ENCODE measurements at places on chromosomes 7 and 10. TPM values are rescaled to one million over a fixed set of nuclear protein-coding genes. Genes with fewer than 3 reads are reported as not detected.

DNA sequence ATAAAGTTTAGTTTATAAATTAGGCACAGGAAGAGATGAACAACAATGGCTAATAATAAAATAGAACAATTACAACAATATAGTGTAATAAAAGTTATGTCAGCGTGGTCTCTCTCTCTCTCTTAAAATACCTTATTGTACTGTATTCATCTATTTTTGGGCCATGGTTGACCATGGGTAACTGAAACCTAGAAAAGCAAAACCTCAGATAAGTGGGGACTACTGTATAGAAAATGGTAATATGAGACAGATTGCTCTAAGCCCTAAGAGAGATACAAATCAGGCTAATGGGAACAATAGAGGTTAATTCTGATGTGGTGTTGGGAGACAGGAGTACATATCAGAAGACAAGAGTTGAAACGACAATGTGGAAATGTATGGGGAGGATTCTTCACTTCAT, 86.2 kb downstream of the ZNF365 start:
- DNase-seq: no peak

DNA sequence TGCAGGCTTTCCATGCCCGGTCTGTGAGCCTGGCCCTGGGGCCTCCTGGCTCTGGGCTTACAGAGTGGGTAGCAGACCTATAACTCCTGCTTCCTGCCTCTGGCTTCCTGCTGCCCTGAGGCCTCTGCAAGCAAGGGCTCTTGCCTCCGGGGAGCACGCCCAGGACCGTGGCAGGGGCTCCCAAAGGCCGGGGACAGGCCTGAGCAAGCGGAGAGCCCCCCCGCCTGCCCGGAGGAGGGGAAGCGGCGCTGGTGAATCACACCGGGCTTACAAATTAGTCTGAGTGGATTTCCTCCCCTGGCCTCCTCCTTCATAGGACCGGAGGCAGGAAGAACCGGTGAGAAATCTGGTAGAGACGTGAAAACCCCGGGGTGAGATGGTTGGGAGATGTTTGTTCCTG, 1.5 kb upstream of the MYL10 start:
- no peak for DNase-seq

DNA sequence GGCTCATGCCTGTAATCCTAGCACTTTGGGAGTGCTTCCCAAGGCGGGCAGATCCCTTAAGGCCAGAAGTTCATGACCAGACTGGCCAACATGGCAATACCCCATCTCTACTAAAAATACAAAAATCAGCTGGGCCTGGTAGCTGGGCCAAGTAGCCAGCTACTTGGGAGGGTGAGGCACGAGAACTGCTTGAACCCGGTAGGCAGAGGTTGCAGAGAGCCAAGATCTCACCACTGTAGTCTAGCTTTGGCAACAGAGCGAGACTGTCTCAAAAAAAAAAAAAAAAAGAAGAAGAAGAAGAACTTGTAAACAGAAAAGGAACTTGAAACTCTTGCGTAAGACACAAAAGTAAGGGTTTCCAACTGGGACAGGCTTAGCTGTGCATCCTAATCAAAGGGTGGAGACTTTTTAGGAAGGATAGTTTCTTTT, 5.6 kb upstream of the IFIT2 start:
- DNase-seq: no peak

DNA sequence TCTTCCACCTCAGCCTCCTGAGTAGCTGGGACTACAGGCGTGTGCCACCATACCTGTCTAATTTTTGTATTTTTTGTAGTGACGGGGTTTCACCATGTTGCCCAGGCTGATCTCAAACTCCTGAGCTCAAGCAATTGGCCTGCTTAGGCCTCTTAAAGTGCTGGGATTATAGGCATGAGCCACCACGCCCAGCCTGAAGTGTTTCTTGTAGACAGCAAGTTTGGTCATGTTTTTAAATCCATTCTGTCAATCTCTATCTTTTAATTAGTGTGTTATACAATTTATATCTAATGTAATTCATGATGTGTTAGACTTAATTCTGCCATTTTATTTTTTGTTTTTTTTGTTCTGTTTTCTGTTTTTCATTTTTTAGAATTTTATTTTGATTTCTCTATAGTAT, 17.2 kb upstream of the MXI1 start:
- DNase-seq: no peak

DNA sequence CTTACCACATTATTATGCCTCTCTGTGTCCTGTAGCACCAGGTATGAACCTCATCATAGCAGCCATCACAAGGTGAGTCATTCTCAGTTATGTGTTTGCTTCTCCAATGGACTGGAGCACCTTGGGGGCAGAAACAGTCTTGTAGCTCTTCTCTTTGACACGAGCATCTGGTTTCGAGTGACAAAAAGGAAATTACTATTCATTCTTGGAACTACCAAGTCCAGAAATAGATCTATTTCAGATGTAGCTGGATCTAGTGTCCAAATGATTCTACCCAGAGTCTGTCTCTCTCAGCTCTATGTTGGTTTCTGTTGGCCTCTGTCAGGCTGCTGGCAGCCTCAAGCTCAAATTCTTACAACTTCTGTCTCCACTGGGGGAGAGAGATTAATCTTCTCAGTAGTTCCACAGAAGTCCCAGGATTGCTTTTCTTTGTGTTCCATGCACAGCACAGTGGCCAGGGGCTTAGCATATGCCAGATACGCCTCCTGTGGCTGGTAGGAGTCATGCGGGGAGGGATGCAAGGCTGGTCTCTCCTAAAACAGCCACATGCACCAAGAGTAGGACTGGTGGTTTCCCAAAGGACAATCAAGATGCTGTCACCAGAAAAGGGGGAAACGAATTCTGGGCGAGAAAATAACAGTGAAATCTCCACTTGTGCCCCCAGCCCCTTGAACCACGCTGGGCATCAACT, 37.2 kb upstream of the PAPSS2 start:
- DNase-seq: no peak

GRCh38 chr7:15459018-15459615, 102.7 kb downstream of the AGMO start:
- no peak for DNase-seq

DNA sequence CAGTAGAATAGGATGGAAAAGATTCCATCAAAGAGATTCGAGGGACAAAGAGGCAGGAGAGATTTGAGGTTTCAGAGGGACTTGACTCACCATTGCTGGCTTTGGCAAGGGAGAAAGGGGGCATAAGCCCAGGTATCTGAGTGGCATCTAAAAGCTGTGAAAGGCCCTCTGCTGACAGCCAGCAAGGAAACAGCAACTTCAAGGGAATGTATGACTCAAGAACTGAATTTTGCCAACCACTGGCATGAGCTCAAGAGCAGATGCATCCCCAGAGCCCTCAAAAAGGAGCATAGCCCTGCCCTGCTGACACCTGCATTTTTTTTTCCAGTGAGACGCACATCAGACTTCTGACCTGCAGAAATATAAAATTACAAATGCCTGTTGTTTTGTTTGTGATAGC, 19.6 kb upstream of the ADAM12 start:
- DNase-seq: no peak

DNA sequence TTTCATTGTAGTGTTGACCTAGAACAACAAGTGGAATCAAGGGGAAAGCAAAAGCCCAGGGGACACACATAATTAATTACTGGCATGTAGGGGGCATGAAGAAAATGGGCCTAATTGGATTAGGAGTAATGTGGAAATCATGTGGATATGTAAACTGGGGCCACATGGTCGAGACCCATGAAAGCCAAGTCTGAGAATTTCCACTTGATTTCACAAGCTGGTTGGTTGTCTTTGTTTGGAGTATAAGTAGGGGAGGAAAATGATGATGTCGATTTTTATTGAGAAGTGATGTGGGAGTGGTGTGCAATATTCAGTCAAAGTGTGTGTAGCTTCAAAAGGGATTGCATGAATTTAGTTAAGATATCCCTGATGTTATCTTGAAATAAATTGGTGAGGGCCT, 131.8 kb downstream of the LRRC4 start:
- DNase-seq: no peak

- no peak for DNase-seq
Measured at GRCh38 chr7:55117286-55117685, 98.5 kb downstream of the EGFR start.

DNA sequence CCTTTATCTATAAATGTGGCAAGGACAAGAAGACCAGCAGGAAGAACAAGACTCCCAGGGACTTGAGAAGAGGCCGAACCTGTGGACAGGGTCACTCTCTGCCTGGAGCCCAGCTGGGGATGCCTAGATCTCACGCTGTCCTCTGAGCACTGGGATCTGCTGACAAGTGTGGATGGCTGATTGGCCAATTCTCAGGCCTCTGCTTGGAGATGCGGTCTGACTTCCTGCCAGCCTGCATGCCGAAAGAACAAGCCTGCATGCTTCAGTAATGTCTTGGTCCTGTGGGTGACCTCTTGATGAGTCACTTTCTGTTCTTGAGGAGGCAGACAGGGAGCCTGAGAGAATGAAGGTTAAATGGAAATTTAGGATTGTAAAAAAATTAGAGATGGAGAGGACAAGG, 84.7 kb downstream of the TMEM178B start:
- no peak for DNase-seq

DNA sequence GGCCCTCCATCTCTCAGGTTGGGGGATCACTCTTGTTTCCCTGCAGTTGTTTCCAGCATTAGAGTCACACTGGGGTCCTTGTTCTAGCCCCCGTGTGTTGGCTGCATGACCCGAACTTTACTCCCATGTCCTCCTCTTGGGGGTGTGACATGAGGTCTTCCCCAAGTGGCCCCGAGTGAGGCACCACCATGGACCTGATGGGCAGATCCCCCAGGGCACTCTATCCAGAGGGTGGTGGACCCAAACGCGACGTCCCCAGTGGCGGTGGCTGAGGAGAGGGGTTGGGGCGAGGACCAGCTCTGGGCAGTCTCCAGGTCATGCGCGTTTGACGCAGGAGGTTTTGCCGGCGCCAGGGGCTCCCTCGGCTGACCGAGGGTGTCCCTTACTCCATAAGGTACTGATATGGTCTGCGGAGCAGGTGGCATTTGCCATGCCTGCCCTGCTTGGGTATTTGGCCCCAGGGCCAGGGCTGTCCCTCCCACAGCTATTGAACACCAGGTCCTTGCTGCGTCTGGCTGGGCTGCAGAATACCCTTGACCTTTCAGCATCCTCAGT, 131.9 kb downstream of the LHPP start:
- DNase-seq: no peak

- no peak for DNase-seq
Measured at GRCh38 chr7:43758822-43759683, 573 bp downstream of the BLVRA start.

- no peak for DNase-seq
Measured at GRCh38 chr7:112089551-112089950, 116.6 kb downstream of the DOCK4 start.

DNA sequence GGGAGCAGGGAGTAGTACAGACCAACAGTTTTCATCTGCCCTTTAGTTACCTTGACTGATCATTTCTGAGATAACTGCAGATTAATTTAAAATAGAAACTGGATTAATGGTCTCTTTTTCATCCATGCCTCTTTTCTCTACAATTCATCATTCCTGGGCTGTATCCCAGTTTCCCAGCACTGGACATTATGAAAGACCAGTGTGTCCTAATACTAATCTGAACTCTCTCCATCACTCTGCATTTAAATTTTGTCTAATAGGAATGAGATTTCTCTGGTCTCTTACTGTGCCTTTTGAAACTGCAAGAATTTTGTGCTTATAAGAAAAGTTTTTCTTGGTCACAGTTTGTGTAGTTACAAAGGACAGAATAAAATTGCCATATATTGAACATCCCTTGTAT, 12.7 kb downstream of the PLEKHA8 start:
- no peak for DNase-seq

DNA sequence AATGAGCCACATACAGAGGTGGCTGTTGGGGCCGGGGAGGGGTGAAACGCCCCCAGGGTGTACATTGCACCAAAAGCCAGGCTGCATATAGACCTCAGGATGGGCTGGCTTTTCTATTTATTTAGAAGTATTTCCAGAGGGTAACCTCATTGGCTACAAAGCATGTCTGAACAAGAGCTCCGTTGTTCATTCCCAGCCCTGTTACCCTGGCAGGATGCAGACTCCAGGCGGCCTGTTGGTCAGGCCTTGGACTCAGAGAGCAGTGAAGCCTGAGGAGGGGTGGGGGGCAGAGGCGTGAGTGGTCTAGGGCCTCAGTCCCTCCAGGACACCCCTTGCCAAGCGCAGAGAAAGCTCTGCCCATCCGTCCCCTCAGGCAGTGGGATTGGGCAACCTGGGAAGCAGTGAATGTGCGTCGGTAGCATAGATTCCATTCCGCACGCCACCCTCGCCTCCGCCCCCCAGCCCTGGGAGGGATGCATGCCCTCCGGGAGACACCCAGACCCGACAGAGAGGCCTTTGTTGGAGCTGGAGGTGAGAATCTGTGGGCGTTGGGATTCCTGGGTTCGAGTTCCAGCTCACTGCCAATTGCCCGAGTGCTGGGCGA, 41.9 kb downstream of the TCF7L2 start:
- DNase-seq: peak; percentile 16

- DNase-seq: no peak
Measured at GRCh38 chr7:70736715-70737460, 395.1 kb upstream of the GALNT17 start.

DNA sequence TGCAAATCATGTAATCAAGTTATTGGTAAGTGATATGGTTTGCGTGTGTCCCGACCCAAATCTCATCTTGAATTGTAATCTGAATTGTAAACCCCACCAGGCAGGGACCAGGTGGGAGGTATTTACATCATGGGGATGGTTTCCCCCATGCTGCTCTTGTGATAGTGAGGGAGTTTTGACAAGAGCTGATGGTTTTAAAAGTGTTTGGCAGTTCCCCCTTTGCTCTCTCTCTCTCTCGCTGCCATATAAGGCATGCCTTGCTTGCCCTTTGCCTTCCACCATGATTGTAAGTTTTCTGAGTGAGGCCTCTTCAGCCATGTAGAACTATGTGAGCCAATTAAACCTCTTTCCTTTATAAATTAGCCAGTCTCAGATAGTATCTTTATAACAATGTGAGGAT, 302.6 kb downstream of the THSD7A start:
- DNase-seq: no peak

- no peak for DNase-seq
Measured at GRCh38 chr10:58488921-58489320, 23.8 kb upstream of the BICC1 start.

- DNase-seq: no peak
Measured at GRCh38 chr7:101701153-101701794, 72.2 kb upstream of the MYL10 start.

DNA sequence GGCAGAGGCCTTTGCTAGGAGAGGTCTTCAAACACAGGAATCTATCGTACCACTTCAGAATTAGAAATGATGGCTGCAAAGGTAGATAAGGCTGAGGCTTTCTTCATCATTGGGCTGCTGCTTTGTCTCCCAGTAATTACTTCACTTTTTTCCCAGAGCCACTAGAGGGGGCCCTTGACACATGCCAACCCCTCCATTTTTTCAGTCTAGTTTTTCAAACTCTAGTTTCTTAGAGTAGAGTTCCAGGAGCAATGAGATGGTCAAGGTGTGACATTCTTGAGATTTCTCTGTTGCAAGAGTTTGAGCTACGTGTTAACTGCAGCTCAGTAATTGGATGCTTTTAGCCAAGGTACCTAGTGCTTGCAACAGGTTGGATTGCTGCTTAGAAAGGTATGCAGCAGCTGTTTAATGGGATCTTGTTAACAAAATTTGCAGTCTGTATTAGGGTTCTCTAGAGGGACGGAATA, 33.8 kb upstream of the RBM20 start:
- DNase-seq: peak; percentile 61

The ZNF488 gene
- 2.2 TPM for polyA plus RNA-seq

The OR2A7 gene
- 16.7 TPM for polyA plus RNA-seq

The SLC16A12 gene
- 1.1 TPM for polyA plus RNA-seq

The EPDR1 gene
- 5.8 TPM for polyA plus RNA-seq

The BLNK gene
- polyA plus RNA-seq: 27.4 TPM

The URGCP gene
- 47.8 TPM for polyA plus RNA-seq

The CTAGE8 gene
- 11.2 TPM for polyA plus RNA-seq

The AKR1C4 gene
- 0.39 TPM for polyA plus RNA-seq

The GNGT1 gene
- polyA plus RNA-seq: not detected

All from large intestine (tissue), 12 donors.